CD4-positive, alpha-beta T cell treated with Interleukin-17A for 4 hours (primary cell): ENCODE measurements at places on chromosomes 2 and 18.

DNA sequence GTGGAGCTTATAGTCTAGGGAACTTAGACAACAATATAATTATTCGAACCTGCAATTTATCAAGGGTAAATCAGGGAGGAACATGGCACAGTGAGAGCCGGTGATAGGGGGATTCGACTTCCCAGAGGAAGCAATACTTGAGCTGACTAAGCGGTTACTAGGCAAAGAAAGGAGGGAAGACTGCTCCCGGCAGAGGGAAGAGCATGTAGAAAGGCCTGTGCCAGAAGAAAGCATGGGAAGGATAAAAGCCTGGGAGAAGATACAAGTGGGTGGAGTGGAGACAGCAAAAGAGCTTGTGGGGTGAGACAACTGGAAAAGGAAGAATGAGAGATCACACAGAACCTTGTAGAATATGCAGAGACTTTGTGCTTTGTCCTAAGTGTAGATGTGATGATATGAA is 93.3 kb downstream of the MARCHF4 start:
- no peak for DNase-seq

DNA sequence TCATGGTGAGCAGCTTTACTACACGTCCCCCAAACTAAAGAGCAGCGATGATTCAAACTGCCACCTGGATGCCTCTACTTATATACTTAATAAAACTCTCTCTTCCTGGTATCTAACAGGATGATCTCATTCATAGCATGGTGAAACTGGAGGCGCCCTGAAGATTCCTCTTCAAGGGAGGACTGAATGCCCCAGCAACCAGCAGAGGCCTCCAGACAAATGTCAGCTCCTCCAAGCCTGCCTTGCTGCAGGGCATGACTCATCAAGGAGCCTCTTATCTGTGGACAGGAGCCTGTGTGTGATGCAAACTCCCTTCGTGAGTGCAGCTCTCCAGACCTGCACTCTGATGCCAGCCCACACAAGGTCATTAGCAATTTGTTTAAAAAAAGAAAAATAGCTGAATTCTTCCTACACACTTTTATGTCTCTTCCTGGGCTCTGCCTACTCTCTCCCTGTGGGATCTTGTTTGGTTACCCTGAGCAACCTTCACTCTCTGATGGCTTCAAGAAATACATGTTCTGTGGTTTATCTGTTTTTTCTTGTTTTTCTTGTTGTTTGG is 30.2 kb downstream of the LONRF2 start:
- peak; percentile 59 for DNase-seq

DNA sequence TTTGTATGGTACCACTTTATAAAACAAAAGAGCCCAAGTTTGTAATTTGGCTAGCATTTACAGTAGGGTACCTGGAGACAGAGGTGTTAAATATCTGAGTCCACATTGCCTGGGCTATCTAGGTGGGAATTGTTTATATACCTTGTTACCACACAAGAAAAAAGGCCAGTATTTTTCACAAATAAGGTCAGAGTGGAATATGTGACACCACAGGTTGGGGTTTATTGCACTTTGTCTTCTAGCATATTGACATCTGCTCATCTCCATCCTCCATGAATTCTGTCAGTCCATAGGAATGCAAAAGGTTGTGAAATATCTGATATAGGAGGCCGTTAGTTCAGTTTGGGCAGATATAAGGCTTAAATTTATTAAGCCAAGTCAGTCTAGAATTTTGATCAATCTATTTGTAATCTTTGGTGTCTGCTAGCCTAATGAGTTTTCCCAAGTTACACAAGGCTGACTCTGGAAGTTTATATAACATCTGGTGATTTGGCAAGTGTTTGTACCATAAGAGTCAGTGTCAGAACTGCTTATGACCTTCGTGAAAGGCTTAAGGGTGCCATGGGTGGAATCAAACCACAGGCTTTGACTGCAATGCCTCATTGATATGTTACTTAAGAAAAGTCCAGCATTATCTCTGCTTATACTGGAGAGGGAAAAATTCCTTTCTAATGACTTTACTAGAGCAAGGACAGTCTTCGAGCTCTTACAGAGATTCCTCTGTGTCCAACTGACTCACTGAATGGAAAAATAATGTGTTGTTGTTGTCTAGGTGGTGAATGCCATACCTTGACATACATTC is 11.3 kb upstream of the DPP4 start:
- no peak for DNase-seq

GRCh38 chr2:62141142-62141740 is 54.7 kb upstream of the B3GNT2 start:
- DNase-seq: no peak

- DNase-seq: no peak
Observed at GRCh38 chr18:77905449-77906055, 655.9 kb downstream of the GALR1 start.

DNA sequence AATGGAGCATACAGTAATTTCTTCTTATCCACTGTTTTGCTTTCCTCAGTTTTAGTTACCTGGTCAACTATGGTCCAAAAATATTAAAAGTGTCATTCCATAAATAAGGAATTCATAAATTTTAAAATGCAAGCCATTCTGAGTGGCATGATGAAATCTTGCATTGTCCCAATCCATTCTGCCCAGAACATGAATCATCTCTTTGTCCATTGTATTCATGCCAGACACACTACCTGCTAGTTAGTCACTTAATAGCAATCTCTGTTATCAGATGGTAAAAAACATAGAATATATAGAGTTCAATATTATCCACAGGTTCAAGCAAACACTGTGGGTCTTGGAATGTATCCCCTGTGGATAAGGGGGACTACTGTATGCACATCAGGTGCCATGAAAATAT is 872.2 kb upstream of the NXPH2 start:
- no peak for DNase-seq

DNA sequence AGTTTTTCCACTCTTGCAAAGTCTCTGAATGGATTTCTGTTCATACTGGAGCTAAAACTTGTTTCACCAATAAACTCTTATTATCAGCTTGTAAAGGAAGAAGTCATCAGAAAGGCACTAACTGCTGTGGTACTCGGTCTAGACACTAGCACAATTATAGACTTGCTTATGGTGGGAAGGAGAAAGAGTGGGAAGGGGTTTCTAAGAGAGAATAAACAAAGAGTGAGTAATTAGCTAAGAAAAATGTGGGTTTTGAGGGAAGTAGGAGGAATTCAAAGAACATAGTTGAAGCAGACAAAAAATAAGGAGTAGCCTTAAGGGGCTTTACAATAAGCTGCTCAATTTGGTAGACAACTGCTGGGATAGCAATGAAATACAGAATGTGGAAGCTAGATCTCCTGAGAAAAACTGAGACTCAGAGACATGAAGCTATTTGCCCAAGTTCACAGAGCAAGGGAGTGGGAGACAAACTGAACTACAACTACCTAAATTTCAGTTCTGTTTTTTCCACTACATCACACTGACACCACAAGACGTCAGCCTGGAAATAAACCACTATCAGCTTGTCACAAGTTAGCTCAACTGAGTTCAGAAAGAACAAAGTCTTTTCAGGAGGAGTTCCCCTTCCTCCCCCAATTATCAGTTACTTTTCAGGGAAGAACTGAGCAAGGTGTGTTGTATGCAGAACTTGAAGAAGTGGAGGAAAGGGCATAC is 59.7 kb downstream of the MAP4K3 start:
- DNase-seq: no peak

DNA sequence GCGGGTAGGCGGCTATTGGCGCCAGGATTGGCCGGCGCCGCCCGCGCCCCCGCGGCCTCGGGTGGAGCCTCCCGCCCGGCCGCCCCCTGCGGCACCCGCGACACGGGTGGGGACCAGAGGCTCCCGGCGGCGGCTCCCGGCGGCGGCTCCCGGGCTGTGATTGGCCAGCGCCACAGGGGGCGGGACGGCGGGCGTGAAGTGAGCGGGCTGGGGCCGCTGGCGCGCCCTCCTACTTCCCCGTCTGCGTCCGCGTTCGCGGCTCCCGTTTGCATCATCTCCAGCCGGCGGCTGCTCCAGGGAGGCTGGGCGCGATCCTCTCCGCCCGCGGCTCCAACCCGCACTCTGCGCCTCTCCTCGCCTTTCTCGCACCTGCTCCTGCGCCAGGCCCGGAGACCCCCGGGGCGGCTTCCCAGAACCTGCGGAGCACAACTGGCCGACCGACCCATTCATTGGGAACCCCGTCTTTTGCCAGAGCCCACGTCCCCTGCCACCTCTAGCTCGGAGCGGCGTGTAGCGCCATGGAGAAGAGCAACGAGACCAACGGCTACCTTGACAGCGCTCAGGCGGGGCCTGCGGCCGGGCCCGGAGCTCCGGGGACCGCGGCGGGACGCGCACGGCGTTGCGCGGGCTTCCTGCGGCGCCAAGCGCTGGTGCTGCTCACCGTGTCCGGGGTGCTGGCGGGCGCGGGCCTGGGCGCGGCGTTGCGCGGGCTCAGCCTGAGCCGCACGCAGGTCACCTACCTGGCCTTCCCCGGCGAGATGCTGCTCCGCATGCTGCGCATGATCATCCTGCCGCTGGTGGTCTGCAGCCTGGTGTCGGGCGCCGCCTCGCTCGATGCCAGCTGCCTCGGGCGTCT is at the start of gene SLC1A4:
Gene SLC1A4 (plus strand): TSS at position 274 of the 856 bp plus-strand sequence. CDS start 245 bp downstream, at position 519.
- DNase-seq: peak; percentile 83

- DNase-seq: no peak
Observed at GRCh38 chr2:235950473-235950809, 217.7 kb downstream of the GBX2 start.

GRCh38 chr2:72116081-72116533 is 31.6 kb downstream of the CYP26B1 start:
- DNase-seq: no peak

- DNase-seq: no peak
Observed at GRCh38 chr18:28176698-28176947, 307 bp downstream of the CDH2 start.

DNA sequence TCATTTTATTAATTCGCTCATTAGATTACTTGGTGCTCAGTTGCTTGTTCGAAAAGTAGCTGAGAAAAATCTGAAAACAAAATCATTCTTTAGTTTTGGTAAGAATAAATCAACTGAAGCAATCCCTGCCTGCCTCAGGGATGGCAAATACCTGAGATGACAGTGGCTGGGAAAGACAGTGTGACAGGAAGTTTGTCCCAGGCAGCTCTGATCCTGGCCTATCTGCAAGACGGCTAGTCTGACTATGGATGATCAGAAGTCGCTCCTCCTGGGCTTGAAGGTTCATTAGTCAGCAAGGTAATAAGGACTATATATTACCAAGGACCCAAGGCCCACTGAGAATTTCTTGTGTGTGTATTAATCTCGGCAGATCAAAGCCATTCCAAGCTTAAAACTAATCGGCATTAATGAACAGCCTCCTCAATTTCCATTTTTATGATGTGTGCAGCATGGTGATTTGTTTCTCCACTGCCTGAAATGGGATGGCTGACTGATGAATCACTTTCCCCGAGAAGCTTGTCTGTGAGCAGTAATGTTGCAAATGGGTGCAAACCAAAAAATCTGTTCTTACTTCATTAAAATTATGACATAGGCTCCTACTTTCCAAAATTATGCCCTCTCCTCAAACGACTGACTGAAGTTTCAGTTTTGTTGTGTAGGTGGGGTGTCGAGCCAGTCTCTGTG is 199.9 kb downstream of the ACTR3 start:
- DNase-seq: no peak

DNA sequence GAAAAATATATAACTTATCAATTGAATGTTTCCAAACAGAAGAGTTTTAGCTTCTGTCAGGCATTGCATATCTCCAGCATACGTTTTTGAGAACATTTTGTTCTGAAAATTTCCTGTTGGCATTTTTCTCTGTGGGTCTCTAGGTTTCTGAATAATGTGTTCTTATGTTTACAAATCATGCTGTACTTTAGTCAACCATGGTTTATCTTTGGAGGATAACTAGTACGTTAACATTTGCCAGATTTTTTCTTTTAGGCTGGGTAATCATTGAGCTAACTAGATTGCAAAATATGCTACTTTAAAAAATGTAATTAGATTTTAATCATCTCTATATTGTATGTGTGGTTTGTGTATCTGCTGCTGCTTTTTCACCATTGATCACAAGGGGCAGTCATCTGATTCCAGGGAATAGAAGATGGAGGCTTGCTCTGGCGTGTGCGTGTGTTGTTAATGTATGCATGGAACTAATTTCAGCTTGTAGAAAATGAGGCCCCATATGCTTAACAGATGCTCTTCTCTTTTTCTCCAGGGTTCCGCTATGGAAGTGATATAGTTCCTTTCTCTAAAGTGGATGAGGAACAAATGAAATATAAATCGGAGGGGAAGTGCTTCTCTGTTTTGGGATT is 21.3 kb downstream of the XRCC5 start:
- no peak for DNase-seq

GRCh38 chr2:214902286-214902685 is 92.8 kb upstream of the BARD1 start:
- no peak for DNase-seq

DNA sequence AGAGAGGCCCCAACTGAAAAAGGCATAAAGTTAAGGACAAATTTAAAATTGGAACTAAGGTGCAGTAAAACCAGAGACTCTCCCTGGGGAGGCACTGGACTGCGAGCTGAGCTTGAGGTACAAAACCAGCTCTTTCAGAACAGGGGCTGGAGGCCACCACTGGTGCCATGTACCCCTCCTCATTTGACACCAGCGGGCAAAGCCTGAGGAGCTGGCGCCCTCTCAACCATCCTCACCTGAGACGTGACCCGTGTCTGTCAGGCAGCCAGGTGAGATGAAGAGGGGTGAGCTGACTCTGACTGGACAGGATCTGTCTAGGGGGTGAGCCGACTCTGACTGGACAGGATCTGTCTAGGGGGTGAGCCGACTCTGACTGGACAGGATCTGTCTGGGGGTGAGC is 68.5 kb downstream of the TMEM18 start:
- DNase-seq: no peak

GRCh38 chr18:9321736-9322135 is 12.8 kb upstream of the TWSG1 start:
- no peak for DNase-seq
